SK-N-SH (cell line): ENCODE measurements at places on chromosomes 7 and 10.

GRCh38 chr7:99665312-99666012, 14.3 kb downstream of the CYP3A5 start:
- DNase-seq = no peak

DNA sequence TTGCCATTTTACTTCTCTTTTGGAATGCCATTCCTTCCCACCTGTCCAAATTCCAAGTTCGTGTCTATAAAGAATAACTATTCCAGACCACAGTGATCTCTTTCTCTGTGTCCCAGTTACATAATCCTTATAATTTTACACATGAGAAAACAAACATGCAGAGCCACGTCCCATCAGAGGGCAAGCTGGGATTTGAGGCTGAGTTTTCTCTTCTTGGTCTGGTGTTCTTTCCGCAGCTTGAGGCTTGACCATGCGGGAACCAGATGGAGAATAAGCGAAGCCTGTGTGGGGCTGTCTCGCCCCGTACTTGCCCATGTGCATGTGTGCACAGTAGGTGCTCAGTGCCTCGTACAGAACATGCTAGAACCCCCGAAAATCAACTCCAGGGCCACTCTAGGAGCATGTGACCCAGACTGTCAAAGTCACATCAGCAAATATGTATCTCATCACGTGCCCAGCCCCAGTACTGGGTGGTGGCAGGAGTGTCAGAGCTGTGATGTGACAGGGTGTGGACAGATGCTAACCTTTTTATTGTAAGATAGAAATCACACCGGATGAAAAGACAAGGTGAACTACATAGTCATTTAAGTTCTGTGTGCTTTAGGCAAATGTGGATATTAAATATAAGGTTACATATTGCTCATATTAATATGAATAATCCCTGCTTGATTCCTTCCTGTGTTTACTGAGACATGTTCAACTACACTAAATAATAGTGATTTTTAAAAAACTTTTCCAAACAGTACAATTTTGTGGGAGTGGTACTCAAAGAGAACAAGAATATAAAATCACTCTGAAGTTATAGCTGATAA, 3.2 kb downstream of the INSIG1 start:
- no peak for DNase-seq

DNA sequence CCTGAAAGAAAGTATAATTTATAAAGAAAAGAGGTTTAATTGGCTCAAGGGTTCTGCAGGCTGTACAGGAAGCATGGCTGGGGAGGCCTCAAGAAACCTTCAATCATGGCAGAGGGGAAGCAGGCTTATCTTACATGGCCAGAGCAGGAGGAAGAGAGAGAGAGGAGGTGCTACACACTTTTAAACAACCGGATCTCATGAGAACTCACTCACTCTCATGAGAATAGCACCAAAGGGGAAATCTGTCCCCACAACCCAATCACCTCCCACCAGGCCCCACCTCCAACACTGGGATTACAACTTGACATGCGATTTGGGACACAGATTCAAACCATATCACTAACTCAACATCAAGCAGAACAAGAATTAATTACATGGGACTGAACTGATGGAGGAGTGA, 6.9 kb upstream of the ZNF485 start:
- DNase-seq = no peak

- peak; percentile 22 for DNase-seq
Observed at GRCh38 chr7:11343818-11344413, 370.2 kb downstream of the PHF14 start.

GRCh38 chr7:134444961-134445315, 14.0 kb downstream of the AKR1B1 start:
- no peak for DNase-seq

DNA sequence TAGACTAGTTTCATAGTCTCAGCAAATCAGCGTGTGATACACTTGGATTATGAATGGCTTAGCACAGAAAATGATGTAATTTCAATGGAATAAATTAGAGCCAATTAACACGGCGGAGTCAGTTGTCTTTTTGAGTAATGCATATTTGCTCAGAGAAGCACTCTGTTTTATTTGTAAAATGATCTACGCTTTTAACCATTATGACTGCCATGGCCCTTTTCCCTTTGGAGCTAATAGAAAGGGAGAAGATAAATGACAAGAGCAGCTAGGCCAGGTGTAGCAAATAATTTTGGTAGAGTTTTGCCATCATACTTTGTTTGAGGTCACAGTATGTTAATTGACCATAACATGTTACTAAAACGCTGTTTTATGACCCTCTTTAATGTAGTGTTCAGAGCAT, 86.8 kb downstream of the GPR158 start:
- DNase-seq = no peak

DNA sequence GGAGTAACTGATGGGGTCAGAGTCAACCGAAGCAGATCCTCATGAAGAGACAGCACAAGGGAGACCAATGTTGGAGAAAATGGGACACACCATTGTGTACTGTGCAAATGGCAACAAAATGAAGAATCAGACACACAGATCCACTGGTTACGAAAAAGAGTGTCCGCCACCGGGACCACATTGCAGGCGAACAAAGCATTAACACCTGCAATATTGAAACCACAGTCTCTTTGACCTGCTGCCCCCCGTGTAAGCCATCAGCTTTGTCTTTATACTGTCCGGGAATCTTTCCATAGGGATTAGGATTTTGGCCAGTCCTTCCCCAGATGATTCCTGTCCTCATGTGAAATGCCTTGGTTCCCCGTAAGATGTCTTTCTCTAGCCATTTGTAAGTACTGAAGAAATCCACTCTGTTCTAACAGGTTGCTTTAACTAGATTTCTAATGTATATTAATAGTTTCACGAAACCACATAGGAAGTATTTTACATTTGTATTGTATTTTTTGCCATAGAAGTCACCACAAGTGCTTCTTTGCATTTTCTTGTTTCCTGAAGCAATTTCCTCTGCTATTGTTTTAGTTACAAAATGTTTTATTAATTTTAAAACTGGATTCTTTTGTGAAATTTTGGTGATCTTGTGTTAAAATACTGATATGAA, 140.8 kb upstream of the NFE2L3 start:
- DNase-seq = no peak

- no peak for DNase-seq
Observed at GRCh38 chr7:155660758-155661093, 16.3 kb downstream of the RBM33 start.

GRCh38 chr7:87806150-87806549, 70.0 kb downstream of the SLC25A40 start:
- DNase-seq = no peak

- no peak for DNase-seq
Observed at GRCh38 chr7:132311733-132312132, 264.5 kb downstream of the PLXNA4 start.

DNA sequence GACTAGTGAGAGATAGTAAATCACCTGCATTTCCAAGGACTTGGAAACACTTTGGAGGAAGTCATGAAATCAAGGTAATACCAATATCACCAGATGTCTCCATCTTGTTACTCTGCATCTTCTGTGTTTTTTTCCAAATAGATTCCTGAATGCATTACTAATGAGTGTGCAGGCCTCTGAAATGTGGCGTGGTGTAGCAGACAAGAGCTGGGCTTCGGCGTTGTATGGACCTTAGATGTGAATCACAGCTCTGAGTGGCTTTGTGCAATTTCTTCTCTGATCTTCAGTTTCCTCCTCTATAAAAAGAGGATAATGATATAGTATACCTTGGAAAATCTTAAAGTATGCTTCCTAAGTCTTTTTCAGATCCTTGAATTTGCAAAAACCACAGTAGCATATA, 9.6 kb upstream of the MYPN start:
- no peak for DNase-seq

- no peak for DNase-seq
Observed at GRCh38 chr7:131555552-131556052, 826 bp downstream of the PODXL start.

DNA sequence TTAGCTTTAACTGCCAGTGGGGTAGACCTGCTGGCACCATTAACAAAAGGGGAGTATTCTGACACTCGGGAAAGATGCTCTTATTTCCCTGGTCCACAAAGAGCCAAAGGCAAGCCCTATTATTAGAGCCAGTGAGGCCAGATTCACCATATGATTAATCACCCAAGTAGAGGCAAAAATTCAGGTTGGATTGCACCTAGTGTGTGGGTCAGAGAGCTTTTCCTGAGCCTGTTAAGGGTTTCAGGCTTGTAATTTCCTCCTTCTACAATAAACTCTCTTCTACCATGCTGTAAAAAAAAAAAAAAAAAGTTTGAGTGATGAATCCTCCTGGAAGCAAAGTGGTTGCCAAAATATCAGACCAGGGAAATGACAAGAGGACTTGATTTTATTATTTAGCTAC, 163.5 kb downstream of the MBL2 start:
- no peak for DNase-seq

- no peak for DNase-seq
Observed at GRCh38 chr7:151693140-151693539, 173.4 kb upstream of the RHEB start.

DNA sequence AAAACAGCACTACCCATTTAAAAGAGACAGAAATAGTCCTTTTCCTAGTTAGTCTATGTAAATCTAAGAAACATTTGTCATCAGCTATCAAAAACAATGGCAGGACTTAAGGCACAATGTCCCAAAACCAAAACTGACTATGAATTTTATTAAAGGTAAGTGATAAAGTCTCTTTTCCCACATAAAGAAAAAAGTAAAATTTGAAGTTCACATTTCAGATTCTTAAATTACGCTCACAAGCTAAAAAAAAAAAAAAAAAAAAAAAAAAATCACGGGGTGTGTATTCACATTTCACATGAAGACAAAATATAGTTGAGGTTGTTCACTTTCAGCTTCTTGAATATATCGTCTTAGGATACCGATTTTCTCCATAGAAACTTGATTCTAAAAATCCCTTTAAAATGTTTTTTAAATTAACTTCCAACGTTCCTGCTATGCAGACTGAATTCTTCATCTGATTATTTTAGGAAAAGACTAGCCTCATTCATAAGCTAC, 1.6 kb downstream of the P4HA1 start:
- no peak for DNase-seq

GRCh38 chr10:46227571-46227935, 59.2 kb upstream of the ANTXRL start:
- DNase-seq = no peak

- DNase-seq = no peak
Observed at GRCh38 chr10:129219364-129219763, 247.7 kb upstream of the MGMT start.

GRCh38 chr7:155458111-155458877, at the start of gene EN2:
TSS of gene EN2 (plus strand) at chr7:155458129. CDS start at chr7:155458378, 249 bp downstream.
- peak; percentile 77 for DNase-seq

- no peak for DNase-seq
Observed at GRCh38 chr7:20412032-20412431, 81.3 kb downstream of the ITGB8 start.

DNA sequence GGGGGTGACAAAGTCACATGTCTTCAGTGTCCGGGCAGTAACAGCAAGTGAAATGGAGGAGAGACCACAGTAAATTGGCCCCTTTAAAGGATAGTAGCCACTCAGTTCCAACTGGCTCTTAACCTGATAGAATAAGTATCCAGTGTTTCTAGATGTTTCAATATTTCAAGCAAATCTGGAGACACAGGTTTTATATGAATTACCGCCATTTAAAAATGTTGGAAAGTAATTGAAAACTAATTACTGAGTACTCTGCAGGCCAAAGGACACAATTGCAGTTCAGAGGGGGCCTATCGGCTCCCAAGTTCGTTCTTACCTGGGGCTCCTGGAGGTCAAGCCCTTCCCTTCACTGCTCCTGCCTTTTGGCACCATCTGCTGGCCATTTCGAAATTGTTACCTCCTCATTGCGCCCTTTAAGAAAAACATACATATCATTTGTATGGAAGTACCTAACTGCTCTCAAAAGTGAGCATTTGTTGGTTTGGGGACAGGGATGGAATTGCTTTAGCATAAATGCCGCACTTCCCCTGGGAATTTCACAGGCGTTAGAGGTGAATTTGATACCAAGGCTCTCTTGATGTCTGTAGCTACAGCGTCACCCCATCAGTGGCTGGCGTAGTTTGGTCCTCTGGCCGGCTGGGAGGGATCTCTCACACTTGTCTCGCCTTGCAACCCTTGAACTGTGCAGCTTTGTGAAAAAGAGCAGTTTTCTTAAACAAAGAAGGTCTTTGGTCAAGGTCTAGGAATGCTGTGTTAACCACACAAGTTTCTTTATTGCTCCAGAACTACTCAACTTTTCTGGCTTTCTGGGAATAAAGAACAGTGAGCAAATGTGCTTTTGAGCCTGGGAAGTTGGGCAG, 220.0 kb downstream of the ARHGAP21 start:
- DNase-seq = peak; percentile 63

DNA sequence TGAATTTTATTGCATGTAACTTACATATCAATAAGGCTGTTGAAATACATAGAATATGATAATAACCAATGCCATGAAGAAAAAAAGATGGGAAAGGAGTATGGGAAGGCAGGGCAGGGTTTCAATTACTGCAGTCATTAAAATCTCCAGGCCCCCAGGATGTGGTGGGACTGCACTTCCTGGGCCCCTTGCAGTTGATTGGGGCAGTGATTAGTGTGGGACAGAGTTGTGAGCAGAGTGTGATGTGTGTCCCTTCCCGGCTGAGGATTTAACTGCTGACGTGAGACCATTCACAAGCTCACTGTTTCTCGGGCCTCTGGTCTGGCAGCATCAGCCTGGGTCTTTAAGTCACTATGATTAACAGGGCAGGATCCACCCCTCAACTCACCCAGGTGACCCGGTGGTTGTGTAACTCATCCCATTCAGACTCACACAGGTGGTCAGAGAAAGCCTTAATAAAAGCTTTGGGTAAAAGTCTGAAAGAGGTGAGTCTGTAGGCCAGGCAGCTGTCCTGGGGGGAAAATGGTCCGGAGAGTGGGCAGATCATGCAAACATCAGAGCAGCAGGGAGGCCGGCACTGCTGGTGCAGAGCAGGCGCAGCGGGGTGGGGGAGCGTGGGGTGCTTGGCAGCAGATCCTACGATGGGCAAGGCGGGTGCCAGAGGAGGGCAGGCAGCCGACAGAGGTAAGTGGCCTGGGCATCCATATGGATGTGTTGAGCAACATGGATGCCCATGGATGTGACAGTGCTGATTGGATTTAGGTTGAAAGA, 36.3 kb upstream of the WDFY4 start:
- no peak for DNase-seq
